A375 (cell line): ENCODE measurements at places on chromosomes 13 and 19. TPM values are rescaled to one million over a fixed set of nuclear protein-coding genes. Genes with fewer than 3 reads are reported as not detected.

NKPD1 gene
- not detected in 2 replicates for total RNA-seq

TMEM255B gene
- total RNA-seq = 1.8 and 2.1 TPM in 2 replicates

ZNF507 gene
- 9.7 and 9.8 TPM in 2 replicates for total RNA-seq

DEDD2 gene
- 32.7 and 36.3 TPM in 2 replicates for total RNA-seq

CEACAM3 gene
- not detected in 2 replicates for total RNA-seq

IZUMO2 gene
- not detected in 2 replicates for total RNA-seq

NCAN gene
- total RNA-seq = 0.03 TPM in 1 of 2 replicates, not detected in the other

GGACT gene
- total RNA-seq = 6.7 and 7.5 TPM in 2 replicates

CFD gene
- total RNA-seq = 2.1 and 3.5 TPM in 2 replicates

ZNF284 gene
- total RNA-seq = 1.2 and 1.7 TPM in 2 replicates

CYP2A6 gene
- total RNA-seq = not detected in 2 replicates

NOTCH3 gene
- total RNA-seq = 4.5 and 6.7 TPM in 2 replicates

GJA3 gene
- total RNA-seq = 2.2 and 2.4 TPM in 2 replicates

LYPD3 gene
- 0.85 and 0.94 TPM in 2 replicates for total RNA-seq

SIGLEC7 gene
- not detected in 2 replicates for total RNA-seq

ZNF726 gene
- 17.3 and 20.1 TPM in 2 replicates for total RNA-seq

RDH8 gene
- total RNA-seq = not detected in 2 replicates

PTOV1 gene
- total RNA-seq = 64.6 and 69.0 TPM in 2 replicates

KIR2DL1 gene
- total RNA-seq = not detected in 2 replicates

FFAR2 gene
- total RNA-seq = not detected in 2 replicates

NPHS1 gene
- total RNA-seq = not detected in 2 replicates

ACER1 gene
- not detected in 2 replicates for total RNA-seq

ZNF525 gene
- 5.3 and 8.0 TPM in 2 replicates for total RNA-seq

SCN1B gene
- 5.4 and 5.7 TPM in 2 replicates for total RNA-seq

GTF2F1 gene
- total RNA-seq = 92.5 and 96.0 TPM in 2 replicates

SBSN gene
- total RNA-seq = 0.05 TPM in 1 of 2 replicates, not detected in the other

ATP7B gene
- total RNA-seq = 1.6 and 4.3 TPM in 2 replicates

LILRB4 gene
- total RNA-seq = not detected in 2 replicates

ZNF132 gene
- 0.16 and 0.19 TPM in 2 replicates for total RNA-seq

PTH2 gene
- total RNA-seq = not detected in 2 replicates

DLL3 gene
- 5.8 and 7.8 TPM in 2 replicates for total RNA-seq

GNG8 gene
- total RNA-seq = not detected in 2 replicates

ZNF723 gene
- 0.29 and 0.45 TPM in 2 replicates for total RNA-seq

S1PR2 gene
- total RNA-seq = 18.5 and 21.3 TPM in 2 replicates

PAN3 gene
- total RNA-seq = 10.0 and 14.3 TPM in 2 replicates

KCNN1 gene
- total RNA-seq = 1.2 and 2.1 TPM in 2 replicates

CEBPA gene
- 1.1 and 1.9 TPM in 2 replicates for total RNA-seq

FRY gene
- 1.0 and 1.1 TPM in 2 replicates for total RNA-seq

MBNL2 gene
- total RNA-seq = 29.7 and 38.8 TPM in 2 replicates

NTF4 gene
- total RNA-seq = 0.40 TPM in 1 of 2 replicates, not detected in the other
